ENCODE measurements at places on chromosomes 2 and 18.

DNA sequence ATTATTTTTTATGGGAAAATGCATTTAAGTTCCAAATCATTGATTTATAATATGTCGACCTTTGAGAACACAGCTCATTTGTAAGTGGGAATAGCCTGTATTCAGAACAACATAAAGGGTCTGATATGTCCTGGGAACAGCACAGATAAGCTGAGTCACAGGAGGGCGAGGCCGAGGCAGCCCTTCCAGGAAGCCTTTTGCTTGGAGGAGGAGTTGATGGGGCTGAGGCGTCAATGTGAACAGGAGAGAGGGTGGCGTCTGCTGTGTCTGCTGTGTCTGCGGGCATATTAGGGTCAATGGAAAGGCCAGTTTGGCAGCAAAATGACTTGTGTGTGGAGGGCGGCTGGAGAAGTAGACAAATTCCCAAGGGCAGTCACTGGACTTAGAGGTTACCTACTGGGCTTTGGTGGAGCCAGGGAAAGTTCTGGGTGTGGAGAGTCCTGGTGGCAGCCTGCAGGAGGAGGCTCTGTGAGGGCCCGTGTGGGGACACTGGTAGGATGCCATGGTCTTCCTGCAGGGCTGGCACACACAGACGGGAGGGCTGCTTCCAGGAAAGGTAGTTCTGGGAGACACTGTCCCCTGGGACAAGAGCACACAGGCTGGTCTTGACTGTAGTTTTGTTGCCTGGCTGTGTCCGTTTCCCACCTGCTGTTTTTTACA, 128.1 kb downstream of the GLI2 start:
- DNase-seq = peak; percentile 44

GRCh38 chr2:225419033-225419432, 19.5 kb downstream of the NYAP2 start:
- no peak for DNase-seq

GRCh38 chr2:1655461-1655860, 88.9 kb downstream of the PXDN start:
- no peak for DNase-seq

DNA sequence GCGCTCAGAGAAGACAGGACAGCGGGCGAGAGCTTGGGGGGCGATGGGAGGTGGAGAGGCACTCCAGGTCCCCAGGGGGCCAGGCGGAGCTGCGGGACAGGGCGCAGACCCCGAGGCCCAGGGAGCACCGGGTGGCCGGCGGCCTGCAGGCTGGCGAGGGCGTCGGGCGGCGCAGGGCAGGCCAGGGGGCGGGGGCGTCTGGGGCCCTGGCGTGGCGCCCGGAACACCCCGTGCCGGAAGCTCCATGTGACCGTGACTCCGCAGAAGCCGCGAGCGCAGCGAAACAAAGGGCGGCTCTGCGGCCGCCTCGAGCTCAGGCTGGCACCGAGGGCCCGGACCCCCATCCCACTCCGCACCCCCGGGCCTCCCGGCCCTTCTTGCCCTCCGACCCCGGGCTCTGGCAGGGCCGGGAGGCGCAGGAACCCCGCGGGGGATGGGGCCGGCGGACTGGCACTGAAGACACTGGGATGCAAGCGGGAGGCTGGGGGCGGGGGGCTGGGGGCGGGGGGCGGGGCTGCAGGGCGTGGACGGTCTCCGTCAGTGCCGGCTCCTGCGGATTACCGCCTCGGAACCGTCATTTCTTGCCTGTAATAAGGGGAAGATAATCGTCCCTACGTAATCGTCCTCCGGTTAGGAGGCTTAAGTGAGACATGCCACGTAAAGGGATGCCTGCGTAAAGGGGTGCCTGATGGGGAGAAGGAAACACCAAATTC, 19.1 kb downstream of the SH2D6 start:
- DNase-seq = peak; percentile 95

- no peak for DNase-seq
Measured at GRCh38 chr2:8627692-8628085, 54.2 kb upstream of the ID2 start.

GRCh38 chr2:144211826-144212225, 308.1 kb downstream of the ZEB2 start:
- DNase-seq = no peak

Data from psoas muscle (tissue), 8 donors.